Activated naive CD8-positive, alpha-beta T cell treated with anti-CD3 and anti-CD28 coated beads, Interleukin-2, amount 50 U/mL, for 24 hours (primary cell): ENCODE measurements at places on chromosomes 4 and X.

- no peak overlapping the region for H3K4me3 ChIP-seq
- H3K27me3 ChIP-seq: no peaks in the 10 kb centered on the region
- DNase-seq: no peak
- no peaks in the 10 kb centered on the region for H3K4me1 ChIP-seq
- H3K27ac ChIP-seq: no peak overlapping the region
- peaks cover 33% of the 10 kb centered on the region for H3K36me3 ChIP-seq
These were observed 83.8 kb downstream of the FIP1L1 start for GRCh38 chr4:53461244-53461643.

GRCh38 chr4:120977435-120977997, 55.0 kb upstream of the PRDM5 start:
- no peak overlapping the region for H3K4me3 ChIP-seq
- H3K27ac ChIP-seq: no peak overlapping the region
- no peaks in the 10 kb centered on the region for H3K36me3 ChIP-seq

DNA sequence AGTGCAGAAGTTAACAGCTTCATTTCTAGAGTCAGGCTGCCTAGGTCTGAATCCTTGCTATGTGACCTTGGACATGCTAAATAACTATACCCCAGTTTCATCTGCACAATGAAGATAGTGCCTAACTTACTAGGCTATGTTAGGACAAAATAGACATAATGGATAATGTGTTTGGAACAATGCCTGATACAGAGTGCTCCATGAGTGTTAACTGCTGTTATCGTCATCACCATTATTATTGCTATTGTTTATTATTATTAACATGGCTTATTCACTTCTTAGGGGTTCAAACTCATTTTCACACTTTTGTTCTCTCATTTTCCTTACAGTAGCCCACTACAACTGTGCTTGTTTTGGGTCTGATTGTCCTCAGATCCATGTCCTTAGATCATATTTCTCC, 467.7 kb downstream of the SH2D1A start:
- H3K4me1 ChIP-seq: no peaks in the 10 kb centered on the region
- H3K4me3 ChIP-seq: no peak overlapping the region
- H3K27ac ChIP-seq: no peak overlapping the region
- no peaks in the 10 kb centered on the region for H3K27me3 ChIP-seq

DNA sequence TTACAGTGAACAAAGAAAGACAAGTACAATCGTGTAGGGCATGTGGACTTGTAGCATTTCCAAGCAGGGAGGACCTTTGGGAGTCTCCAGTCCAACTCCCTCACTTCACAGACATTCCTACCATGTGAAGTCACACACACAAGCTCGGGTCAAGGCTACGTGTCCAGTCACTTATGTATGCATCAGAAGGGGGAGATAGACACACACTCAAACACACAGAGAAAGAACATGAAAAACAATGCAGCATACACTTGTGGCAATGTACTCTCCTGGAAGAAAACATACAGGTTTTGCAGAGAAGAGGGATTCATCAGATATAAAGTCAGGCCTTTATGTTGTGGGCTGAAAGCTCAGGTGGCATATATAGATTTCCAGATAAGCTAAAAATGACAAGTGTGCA, 136.1 kb upstream of the MID1 start:
- no peak for DNase-seq
- H3K4me1 ChIP-seq: no peaks in the 10 kb centered on the region
- H3K4me3 ChIP-seq: no peak overlapping the region
- no peaks in the 10 kb centered on the region for H3K27me3 ChIP-seq

GRCh38 chrX:7390441-7390840, 242.5 kb upstream of the PUDP start:
- no peak overlapping the region for H3K4me3 ChIP-seq
- no peak for DNase-seq
- H3K36me3 ChIP-seq: no peaks in the 10 kb centered on the region
- no peak overlapping the region for H3K27ac ChIP-seq

- DNase-seq: no peak
- H3K27ac ChIP-seq: no peak overlapping the region
- no peaks in the 10 kb centered on the region for H3K27me3 ChIP-seq
- peaks cover 8% of the 10 kb centered on the region for H3K4me1 ChIP-seq
These were observed 19.3 kb downstream of the TEC start for GRCh38 chr4:48250343-48250742.

DNA sequence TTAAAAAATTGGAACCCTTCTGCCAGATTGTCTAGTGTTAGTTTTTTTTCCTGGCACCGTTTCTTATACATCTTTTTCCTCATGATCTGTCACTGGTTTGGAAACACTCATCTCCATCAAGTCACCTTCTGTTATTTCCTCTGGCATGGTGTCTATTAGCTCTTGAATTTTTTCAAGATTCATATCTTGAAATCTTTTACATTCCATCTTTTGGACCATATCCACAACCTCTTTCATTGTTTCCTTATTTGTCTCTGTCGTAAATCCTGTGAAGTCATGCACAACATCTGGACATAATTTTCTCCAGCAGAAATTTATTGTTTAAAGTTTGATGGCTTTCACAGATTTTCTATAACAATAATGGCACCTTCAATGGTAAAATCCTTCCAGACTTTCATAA, 10.2 kb upstream of the TMEM185A start:
- DNase-seq: no peak
- no peak overlapping the region for H3K27ac ChIP-seq
- peaks cover 4% of the 10 kb centered on the region for H3K27me3 ChIP-seq
- no peak overlapping the region for H3K4me3 ChIP-seq

DNA sequence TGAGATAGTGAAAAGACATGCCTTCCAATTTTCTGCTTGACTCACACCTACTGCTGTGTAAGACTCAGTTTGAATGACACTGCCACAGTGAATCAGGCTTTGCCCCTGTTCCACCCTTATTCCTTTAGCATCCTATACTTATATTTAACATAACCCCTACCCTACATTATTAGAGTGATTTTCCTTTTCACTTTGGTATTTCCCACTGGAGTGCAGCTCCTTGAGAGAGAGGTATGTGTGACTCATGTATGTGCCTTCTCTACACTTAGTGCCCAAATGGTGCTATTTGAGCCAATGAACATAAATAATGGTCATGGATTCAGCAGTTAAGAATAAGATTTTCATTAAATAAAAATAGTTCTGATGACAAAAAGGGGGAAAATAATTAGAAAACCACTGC, 69.5 kb downstream of the RRAGB start:
- no peak overlapping the region for H3K4me3 ChIP-seq
- no peak overlapping the region for H3K27ac ChIP-seq
- no peaks in the 10 kb centered on the region for H3K4me1 ChIP-seq
- H3K36me3 ChIP-seq: no peaks in the 10 kb centered on the region
- DNase-seq: no peak

DNA sequence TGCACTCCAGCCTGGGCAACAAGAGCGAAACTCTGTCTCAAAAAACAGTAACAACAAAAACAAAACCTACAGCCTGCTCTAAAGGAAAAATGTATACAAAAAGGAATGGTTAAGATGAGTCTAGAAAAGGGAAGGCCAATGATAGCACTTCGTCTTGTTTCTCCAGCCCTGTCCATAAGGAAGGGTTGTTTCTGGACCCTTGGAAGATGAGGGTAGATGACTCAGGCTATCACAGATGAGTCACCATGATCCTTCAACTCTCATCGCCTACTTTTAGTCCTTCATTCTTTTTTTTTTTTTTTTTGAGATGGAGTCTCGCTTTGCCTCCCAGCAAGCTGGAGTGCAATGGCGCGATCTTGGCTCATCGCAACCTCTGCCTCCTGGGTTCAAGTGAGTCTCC, 8.8 kb downstream of the PLA2G12A start:
- peaks cover 9% of the 10 kb centered on the region for H3K4me1 ChIP-seq
- DNase-seq: no peak
- H3K4me3 ChIP-seq: no peak overlapping the region
- H3K27ac ChIP-seq: no peak overlapping the region
- H3K27me3 ChIP-seq: no peaks in the 10 kb centered on the region

- peaks cover 89% of the 10 kb centered on the region for H3K4me1 ChIP-seq
- H3K36me3 ChIP-seq: peaks cover 33% of the 10 kb centered on the region
- no peak for DNase-seq
- H3K4me3 ChIP-seq: no peak overlapping the region
These were observed 118.4 kb downstream of the AFF1 start for GRCh38 chr4:87053176-87053658.

DNA sequence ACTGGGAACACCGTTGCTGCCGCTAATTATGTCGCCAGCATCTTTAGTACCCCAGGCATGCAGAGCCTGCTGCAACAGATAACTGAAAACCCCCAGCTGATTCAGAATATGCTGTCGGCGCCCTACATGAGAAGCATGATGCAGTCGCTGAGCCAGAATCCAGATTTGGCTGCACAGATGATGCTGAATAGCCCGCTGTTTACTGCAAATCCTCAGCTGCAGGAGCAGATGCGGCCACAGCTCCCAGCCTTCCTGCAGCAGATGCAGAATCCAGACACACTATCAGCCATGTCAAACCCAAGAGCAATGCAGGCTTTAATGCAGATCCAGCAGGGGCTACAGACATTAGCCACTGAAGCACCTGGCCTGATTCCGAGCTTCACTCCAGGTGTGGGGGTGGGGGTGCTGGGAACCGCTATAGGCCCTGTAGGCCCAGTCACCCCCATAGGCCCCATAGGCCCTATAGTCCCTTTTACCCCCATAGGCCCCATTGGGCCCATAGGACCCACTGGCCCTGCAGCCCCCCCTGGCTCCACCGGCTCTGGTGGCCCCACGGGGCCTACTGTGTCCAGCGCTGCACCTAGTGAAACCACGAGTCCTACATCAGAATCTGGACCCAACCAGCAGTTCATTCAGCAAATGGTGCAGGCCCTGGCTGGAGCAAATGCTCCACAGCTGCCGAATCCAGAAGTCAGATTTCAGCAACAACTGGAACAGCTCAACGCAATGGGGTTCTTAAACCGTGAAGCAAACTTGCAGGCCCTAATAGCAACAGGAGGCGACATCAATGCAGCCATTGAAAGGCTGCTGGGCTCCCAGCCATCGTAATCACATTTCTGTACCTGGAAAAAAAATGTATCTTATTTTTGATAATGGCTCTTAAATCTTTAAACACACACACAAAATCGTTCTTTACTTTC, 1.8 kb downstream of the UBQLN2 start:
- H3K36me3 ChIP-seq: peaks cover 23% of the 10 kb centered on the region
- H3K4me1 ChIP-seq: peaks cover 30% of the 10 kb centered on the region
- H3K27ac ChIP-seq: peak overlapping the region; percentile 98
- H3K27me3 ChIP-seq: no peaks in the 10 kb centered on the region

- no peak overlapping the region for H3K27ac ChIP-seq
- no peaks in the 10 kb centered on the region for H3K36me3 ChIP-seq
- no peak overlapping the region for H3K4me3 ChIP-seq
These were observed 191.9 kb upstream of the CXCL13 start for GRCh38 chr4:77413766-77414165.

GRCh38 chr4:161936625-161937550, 226.9 kb downstream of the FSTL5 start:
- H3K4me3 ChIP-seq: no peak overlapping the region
- no peak overlapping the region for H3K27ac ChIP-seq
- no peak for DNase-seq
- H3K27me3 ChIP-seq: no peaks in the 10 kb centered on the region
- no peaks in the 10 kb centered on the region for H3K4me1 ChIP-seq
- H3K36me3 ChIP-seq: no peaks in the 10 kb centered on the region

DNA sequence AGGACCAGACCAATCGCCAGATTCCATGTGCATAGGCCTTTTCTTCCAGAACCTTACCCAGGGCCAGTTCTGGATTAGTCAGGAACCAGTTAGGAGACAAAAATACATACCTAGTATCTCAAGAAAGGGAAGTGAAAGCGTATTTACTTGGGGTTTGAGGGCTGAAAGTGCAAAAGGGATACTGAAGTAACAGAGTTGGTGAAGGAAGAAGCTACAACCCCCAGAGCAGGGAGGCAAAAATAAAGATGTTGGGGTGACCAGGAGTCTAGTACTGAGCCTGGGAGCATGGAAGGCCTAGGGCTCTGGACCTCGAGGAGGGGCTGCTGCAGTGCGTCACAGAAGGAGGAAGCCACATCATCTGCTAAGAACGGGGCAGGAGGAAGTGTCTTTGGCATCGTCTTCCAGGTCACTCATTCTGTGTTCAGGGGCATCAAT, 38.3 kb downstream of the TKTL1 start:
- H3K27ac ChIP-seq: peak overlapping the region; percentile 90
- no peak for DNase-seq
- H3K4me3 ChIP-seq: peak overlapping the region; percentile 52
- no peaks in the 10 kb centered on the region for H3K36me3 ChIP-seq
- no peaks in the 10 kb centered on the region for H3K27me3 ChIP-seq
- peaks cover 39% of the 10 kb centered on the region for H3K4me1 ChIP-seq

GRCh38 chrX:142804085-142804484, 221.6 kb upstream of the SPANXN4 start:
- no peaks in the 10 kb centered on the region for H3K4me1 ChIP-seq
- H3K36me3 ChIP-seq: no peaks in the 10 kb centered on the region

DNA sequence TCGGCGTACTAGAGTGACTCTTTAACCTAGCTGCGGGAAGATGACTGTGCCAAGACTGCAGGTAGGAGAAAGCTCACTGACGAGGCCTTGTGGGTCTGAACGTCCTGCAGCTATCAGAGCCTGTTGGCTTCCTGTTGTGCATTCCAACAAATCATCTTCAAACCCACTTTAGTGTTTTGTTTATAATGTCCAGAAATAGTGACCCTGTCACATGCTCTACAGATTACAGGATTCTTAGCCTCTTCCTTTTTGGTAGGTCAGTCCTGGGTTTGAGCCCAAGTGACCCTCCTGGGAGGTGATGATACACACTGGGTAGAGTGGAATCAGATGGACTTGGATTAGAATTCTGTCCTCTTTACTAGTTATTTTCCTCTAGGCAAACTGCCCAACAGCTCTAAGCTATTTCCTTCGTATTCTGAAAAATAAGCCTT, 33.2 kb downstream of the HTT start:
- H3K36me3 ChIP-seq: peaks cover 35% of the 10 kb centered on the region
- H3K4me3 ChIP-seq: no peak overlapping the region

DNA sequence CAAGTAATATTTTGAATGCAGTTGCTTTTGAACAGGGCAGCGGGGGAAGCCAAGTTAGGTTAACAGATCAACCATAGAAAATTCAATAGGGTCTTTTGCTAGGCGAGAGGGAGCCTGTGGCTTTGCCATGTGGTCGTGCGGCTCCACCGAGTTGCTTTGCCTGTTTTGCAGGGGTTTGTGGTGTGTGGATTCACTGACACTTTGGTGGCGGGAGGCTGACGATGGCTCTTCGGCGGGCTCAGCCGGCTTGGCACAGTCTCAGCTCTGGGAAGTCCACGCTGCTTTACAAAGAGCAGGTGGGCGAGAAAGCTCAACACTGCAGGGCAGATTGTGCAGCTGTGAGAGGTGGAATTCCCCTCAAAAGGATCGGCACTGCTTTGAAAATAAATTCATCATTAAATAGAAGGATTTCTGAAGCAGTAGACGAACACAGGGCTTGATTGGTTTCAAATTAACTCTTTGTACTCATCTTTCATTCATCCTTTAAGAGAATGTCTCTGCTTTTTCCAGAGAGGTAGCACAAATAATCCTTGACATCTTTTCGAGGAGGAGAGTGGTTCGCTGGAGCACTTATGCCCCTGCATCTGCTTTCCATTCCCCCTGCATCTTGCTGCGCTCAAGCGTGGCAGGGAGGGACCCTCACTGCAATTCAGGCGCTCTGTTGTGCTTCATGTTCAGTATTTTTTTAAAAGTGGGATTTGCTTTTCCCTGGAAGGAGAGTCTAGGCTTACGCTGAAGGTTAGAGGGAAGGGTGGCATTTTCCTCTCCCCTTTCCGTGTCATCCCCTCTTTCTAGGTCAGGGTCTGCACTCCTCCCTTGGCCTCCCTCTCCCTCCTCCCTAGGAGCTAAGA, 201.8 kb upstream of the LEF1 start:
- H3K27me3 ChIP-seq: peaks cover 21% of the 10 kb centered on the region
- H3K4me3 ChIP-seq: peak overlapping the region; percentile 74
- peak; percentile 63 for DNase-seq
- no peaks in the 10 kb centered on the region for H3K36me3 ChIP-seq
